ENCODE measurements at places on chromosomes 1 and 21.

- no peak for DNase-seq
Observed at GRCh38 chr1:110255392-110255787, 45.3 kb downstream of the KCNC4 start.

DNA sequence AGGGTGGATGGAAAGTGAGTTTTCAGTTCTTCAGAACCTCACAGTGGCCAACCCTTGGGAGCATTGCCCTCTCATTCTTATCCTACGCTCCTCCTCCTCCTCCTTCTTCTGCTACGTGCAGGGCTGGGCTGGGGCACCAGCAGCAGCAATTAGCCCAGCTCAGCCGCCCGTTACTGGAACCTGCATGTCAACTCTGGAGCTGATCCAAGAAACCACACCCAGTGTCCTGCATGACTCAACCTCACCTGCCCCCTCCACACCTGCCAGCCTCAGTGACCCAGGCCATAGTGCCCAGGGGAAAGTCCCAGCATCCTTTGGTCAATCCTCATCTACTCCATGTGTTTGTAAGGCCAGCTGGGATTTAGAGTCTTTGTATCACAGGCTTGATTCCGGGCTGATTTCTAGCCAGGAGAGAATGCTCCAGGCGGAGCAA is 12.6 kb downstream of the ELF3 start:
- DNase-seq, result no peak

DNA sequence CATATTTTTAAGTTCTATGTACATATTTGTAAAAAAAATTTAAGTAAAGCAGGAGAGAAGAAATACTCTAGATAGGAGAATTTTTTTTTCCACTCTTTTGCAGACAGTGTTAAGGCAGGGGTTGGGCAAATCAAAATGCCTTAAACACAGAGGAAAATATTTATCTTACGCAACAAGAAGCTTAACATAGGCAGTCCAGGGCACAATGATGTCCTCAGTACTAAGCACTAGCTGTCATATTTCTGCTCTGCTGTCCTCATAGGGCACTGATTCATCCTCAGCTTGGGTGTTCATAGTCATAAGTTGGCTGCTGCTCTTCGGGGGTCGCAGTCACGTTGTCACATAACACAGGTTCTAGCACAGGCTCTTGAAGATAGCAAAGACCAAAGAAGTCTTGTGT is 247.4 kb downstream of the PTBP2 start:
- DNase-seq, result no peak

- no peak for DNase-seq
Observed at GRCh38 chr1:183194527-183195141, 8.6 kb downstream of the LAMC2 start.

DNA sequence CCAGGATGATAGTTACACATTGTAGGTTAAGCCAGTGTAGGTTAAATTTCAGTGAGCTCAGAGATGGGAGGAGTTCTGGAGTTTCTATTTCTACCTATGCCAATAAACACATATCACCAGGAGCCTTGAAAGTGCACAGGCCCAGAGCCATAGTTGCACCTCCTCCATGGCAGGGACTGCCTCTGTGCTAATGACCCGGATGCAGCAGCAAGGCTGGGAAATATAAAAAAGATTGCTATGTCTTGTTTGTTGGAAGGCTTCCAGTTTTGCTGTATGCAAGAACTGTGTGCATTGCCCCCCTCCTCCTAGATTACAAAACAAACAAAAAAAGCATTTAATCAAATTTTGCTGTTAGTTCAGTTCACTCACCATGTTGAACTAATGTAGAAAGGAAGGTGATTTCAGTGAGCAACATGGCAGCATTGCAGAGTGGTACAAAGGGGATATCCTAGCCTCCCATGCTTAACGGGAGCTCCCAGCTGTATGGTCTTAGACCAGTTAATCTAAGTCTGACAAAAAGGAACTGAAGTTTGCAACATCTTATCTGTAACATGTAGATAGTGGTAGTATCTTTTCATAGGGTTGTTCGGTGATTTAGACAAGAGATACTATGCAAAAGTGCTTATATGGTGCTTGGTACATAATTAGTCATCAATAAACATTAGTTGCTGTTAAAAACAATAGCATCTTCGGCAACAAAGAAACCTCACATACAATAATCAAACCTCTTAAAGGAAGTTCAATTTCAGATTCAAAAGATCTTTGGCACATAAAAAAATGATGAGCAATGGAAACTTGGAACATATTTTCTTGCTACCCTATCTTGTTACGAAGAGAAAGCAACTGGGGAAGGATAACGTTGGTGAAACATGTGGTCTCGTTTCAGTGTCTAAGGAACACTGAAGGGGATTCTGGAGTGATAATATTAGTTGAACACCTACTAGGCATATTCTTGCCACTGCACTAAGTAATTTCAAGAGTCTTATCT is 309.5 kb downstream of the ASTN1 start:
- no peak for DNase-seq

DNA sequence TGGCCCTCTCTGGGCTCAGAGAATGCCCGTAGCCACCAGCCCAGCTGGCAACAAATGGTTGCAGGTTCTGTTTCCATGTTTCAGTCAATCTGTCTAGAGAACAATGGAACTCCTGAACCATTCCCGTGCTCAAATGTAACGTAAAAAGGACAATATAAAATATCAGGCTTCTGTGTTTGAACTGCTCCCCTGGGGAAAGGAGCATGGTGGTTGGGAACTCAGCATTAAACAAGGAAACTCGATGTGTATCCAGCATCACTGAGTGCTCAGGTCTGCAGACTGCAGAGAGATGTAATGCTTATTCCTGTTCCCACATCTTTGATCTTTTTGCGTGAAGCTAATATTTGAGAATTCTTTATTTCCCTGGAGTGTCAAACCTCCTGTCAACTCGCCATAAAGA is 326.5 kb downstream of the KIF26B start:
- no peak for DNase-seq

- peak; percentile 69 for DNase-seq
Observed at GRCh38 chr1:110210604-110211495, 736 bp downstream of the KCNC4 start.

DNA sequence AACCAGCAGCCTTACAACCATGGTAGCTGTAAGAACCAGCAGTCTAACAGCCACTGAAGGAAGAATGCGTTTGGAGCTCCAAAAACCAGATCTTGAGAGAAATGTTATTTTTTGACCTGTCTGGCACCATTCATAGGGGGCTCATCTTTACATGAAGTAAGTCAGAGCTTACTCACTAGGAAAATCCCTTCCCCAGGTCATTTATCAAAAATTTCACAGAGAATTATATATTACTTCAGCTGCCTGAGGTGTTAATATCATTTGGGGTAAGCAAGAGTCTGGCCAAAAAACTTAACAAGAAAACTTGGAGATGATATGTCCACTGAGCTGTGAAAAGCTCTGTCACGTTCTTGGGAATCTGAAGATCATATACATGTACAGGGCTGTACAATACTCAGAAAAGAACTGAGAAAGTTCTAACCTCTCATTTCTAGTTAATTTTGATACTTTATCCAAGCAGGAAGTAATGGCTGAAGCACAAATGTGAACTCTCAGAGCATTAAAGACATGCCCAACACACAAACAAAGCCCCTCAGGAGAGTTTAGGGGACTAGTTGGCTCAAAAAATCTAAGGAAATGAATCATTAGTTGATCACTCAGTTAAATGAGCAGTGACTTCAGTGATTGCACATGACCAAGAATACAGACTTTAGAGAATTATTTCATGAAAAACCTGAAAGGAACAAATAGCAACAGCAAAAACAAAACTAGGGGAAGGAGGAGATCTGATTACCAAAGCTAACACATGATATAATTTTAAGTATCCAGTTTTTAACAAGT is 681.1 kb downstream of the LTN1 start:
- no peak for DNase-seq

DNA sequence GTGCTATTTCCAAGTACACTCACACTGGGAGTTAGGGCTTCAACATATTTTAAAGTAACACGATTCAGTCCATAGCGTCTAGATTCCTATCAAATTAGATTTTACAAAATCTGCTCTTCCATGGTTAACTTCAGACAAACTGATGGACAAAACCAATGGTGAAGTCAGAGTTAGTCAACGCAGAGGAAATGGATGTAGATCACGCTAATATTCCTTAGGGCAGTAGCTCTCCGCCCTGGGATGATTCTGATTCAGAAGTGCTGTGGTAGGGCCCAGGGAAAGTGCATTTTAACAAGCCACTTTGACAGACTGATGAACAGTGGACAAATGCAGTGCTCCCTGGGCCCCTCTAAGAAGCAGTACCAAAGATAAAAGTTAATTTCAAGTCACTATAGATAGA is 83.2 kb downstream of the HIVEP3 start:
- no peak for DNase-seq

- no peak for DNase-seq
Observed at GRCh38 chr1:118773656-118774055, 214.5 kb downstream of the TBX15 start.

All from natural killer cell treated with Interleukin-12 subunit alpha and Interleukin-12 subunit beta and Interleukin-15 and Interleukin-18, amount 100 ng/mL, for 72 hours (primary cell).